ENCODE measurements at places on chromosomes 7 and 10. TPM values are rescaled to one million over a fixed set of nuclear protein-coding genes. Genes with fewer than 3 reads are reported as not detected.

- DNase-seq: no peak
These were observed 297.9 kb upstream of the HGF start for GRCh38 chr7:82067628-82068264.

- no peak for DNase-seq
These were observed 66.5 kb upstream of the SHTN1 start for GRCh38 chr10:117071286-117072050.

DNA sequence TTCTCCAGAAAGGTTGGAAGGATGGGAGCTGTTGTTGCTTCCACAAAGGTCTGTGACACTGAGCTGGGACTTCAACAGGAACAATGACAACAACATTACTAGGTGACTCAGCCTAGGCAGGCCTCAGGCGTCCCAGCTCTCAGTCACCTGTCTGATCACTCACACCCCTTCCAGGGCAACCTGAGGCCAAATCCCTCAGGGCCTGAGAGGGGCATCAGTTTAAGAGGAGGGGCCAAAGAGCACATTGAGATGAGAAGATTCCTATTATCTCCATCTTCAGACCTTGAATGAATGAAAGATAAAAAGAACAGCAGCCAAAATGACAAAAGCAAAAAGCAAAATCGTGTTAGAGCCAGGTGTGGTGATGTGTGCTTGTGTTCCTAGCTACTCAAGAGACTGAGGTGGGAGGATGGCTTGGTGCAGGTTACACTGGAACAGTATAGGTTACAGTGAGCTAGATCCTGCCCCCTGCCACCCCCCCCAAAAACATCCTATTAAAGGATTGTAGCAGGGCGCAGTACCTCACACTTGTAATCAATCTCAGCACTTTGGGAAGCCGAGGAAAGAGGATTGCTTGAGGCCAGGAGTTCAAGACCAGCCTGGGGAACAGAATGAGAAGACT, at the start of gene ATG9B:
Gene ATG9B (minus strand): TSS at position 60 of the 622 bp plus-strand sequence. CDS start 71 bp downstream, outside the sequence.
- DNase-seq: no peak

DNA sequence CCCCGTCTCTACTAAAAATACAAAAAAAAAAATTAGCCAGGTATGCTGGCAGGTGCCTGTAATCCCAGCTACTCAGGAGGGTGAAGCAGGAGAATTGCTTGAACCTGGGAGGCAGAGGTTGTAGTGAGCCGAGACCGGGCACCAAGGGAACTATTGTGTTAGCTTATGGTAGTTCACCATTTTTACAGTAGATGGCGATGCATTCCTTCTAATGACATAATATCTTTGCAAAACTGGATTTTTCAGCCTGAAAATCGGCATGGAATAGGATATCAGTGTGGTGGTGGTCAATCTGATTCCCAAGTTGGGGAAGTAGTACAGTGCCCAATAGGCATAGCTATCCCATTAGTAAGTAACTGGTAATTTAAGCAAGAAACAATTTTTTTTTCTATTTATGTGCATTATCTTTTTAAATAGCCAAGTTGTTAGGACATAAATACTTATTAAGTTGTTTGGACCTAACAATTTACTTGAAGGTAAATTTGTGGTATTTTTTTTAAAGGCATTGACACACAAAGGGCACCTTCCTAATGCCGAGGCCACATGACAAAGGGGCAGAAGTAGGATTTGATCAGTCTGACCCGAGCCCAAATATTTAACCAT, 17.6 kb upstream of the IMPDH1 start:
- peak; percentile 61 for DNase-seq

Gene NSMCE4A
- total RNA-seq: 41.6 TPM
